ENCODE measurements at places on chromosomes 4 and X.

DNA sequence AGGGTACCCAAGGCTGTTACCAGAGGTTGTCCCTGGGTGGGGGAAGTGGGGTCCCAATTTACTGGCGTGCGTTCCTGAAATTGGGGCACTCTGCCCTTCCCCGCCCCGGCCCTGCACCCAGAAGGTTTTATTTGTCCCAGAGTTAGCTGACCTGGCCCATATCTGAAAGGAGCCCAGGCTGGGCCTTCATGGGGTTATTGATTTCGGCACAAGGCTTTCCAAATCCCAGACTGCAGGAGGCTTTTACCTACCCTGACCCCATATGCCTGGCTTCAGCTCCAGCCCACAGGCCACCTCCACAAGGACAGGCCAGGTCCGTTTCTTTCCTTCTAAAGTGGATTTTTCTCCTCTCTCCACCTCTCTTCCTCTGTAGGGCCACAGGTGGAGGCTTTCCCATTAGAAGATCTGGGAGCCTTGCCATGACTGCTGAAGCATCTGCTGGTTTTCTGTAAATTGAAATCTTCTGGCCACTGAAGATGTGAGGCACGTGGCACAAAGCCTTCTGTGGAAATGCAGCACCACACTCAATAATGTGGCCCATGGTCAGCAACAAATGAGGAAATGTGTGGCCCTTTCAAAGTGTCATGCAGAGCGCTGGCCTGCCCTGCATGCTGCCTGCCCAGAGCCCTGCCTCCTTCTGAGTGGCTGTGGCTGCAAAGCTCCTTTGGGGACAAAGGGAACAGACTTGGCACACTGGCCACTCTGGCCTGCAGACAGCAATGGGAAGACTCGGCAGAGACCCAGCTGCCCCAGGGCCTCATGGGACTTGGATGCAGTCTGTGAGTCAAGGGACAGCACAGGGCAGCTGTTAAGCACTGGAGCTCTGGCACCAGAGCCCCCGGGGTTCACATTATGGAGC, 43.1 kb upstream of the MTM1 start:
- no peak for DNase-seq

DNA sequence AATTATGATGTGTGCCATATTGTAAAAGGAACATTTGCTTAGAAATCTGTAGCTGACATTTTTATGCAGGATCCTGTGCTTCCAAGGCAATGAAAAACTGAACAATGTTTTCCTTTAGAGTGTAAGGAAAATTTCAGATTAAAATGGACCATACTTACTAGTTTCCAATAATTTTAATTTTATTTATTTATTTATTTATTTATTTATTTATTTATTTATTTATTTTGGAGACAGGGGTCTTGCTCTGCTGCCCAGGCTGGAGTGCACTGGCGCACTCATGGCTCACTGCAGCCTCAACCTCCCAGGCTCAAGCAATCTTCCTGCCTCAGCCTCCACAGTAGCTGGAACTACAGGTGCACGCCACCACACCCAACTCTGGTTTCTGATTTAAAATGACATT, 369.8 kb upstream of the HAND2 start:
- no peak for DNase-seq

- DNase-seq = no peak
Observed at GRCh38 chr4:184019667-184020623, 114.8 kb downstream of the STOX2 start.

- no peak for DNase-seq
Observed at GRCh38 chr4:128385683-128386304, 98.2 kb upstream of the PGRMC2 start.

DNA sequence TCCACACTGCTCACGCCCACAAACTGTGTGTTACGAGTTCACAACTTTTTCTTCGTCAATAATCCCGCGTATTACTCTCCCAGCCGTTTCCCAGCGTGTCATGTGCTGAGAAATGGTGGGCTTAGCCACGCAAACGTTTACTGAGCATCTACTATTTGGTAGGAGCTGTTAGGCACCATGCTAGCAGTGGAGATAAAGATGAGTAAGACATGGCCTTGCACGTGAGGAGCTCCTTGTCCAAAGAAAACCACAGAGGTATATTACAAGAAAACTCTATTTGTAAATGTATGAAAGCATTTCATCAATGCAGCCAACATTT, 821 bp upstream of the TMEM128 start:
- no peak for DNase-seq

- no peak for DNase-seq
Observed at GRCh38 chr4:3335982-3336381, 43.2 kb downstream of the RGS12 start.

DNA sequence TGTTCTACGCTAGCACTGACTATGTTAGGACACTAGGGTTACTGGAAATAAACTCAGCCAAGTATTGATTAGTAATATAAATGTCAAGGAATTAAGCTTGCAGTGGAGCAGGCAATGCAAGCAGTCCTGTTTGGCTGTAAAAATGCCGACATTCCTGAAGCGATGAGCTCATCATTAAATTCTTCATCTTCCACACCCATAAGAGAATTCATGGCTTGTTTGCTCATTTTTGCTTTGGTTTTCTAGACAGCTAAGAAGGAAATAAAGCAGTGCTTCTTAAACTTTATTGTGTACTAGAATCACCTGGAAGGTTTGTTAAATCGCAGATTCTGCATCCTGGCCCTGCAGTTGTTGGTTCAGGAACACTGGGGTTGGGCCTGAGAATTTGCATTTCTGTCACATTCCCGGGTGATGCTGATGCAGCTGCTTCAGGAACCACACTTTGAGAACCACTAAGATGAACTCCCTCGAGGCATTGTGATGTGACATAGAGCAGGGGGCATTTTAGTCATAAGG, 17.8 kb downstream of the ANXA3 start:
- no peak for DNase-seq

GRCh38 chr4:152455311-152455710, 80.6 kb downstream of the FBXW7 start:
- no peak for DNase-seq

DNA sequence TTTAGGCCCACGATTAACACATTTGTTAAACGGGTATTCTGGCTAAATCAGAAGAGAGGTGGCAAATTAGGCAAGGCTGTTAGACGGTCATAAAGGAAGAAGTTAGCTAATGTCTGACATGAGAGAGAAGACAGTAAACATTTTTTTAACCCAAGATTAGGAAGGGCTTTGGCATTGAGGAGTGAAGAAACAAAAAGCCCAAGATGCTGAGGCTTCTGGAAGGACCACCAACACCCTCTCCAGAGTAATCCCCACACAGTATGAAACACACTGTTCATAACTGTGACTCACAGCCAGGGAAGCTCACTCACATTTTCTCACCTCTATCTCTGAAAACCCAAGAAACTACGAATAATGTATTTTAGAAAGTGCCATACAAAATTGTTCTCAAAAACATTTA, 127.6 kb downstream of the AMELX start:
- no peak for DNase-seq

- peak; percentile 98 for DNase-seq
Observed at GRCh38 chr4:158671915-158672806, at the start of gene ETFDH. Gene ETFDH (plus strand): TSS chr4:158672296. CDS start chr4:158672457, 161 bp downstream.

GRCh38 chr4:26958925-26959653, 98.4 kb downstream of the STIM2 start:
- no peak for DNase-seq

DNA sequence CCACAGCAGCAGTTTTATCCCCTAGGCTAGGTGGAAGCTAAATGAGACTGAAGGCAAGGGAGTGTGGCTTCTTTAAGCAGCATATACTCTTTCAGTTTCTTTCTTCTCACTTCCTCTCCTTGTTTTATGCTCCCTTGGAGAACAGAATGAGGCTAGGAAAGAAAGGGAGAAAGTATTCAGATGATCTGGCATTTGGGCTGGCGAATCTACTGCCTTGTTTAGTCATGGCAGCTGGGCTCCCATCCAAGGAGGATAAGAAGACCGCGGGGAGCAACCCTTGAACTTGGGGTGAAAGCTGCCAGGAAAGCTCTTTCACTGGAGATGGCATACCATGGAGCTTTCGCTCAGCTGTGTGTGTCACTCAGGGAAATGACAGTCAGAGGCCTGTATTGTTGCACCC, 72.1 kb downstream of the ARHGEF38 start:
- no peak for DNase-seq

- no peak for DNase-seq
Observed at GRCh38 chr4:62953752-62954151, 1455.5 kb downstream of the TECRL start.

- DNase-seq = no peak
Observed at GRCh38 chr4:179750374-179750773, 2308.1 kb upstream of the AGA start.

GRCh38 chr4:139552517-139553307, 3.3 kb downstream of the SETD7 start:
- no peak for DNase-seq

- peak; percentile 58 for DNase-seq
Observed at GRCh38 chrX:135740681-135741149, 27.3 kb downstream of the CT45A1 start.

DNA sequence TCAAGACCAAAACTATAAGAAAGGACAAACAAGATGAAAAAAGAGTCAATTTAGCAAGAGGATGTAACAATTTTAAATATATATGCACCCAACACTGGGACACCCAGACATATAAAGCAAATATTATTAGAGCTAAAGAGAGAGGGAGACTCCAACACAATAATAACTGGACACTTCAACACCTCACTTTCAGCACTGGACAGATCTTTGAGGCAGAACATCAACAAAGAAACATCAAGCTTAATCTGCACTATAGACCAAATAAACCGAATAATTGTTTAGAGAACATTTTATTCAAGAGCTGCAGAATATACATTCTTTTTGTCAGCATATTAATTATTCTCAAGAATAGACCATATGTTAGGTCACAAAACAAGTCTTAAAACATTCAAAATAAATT, 109.7 kb upstream of the TET2 start:
- DNase-seq = no peak

- DNase-seq = no peak
Observed at GRCh38 chr4:79526641-79527565, 118.9 kb upstream of the GK2 start.

DNA sequence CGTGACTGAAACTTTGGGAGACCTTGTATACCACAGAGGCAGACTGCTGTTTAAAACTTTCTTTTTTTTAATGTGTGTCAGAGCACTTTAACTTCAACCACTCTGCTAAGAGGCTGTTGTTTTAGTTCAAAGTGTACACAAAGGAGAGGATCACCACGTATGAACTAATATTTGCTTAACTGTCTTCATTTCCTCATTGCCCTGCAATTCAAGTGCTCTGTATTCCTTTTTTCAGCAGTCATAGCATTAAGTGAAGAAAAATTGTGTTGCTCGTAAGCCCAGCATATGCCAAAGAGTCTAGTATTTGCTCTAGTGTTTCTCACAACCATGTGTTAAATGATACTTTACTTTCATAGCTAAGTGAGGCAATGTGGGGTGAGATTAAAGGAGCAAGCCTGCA, 63.0 kb upstream of the HHIP start:
- no peak for DNase-seq

DNA sequence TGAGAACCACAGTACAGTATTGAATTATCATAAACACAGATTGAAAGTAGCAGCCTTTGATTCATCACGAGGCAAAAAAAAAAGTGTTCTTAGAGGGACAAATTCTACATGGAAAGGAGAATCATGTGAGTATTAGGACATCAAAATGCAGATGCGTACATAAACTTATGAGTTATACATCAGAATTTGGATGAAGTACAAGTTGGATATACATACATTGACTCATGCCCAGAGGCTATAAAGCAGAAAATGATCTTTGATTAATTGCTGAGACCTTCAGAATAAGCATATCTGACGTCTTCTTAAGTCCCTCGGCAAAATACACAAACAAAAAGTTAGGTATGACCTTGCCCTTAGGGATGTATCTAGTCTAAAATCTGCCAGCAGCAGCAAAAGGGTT, 206.4 kb downstream of the LDB2 start:
- DNase-seq = no peak

- DNase-seq = no peak
Observed at GRCh38 chr4:151530230-151530629, 121.3 kb downstream of the FHIP1A start.

- DNase-seq = no peak
Observed at GRCh38 chrX:150185766-150186165, 177.4 kb upstream of the MAMLD1 start.

GRCh38 chr4:23060776-23061175, 368.0 kb downstream of the GBA3 start:
- DNase-seq = no peak

- no peak for DNase-seq
Observed at GRCh38 chrX:63581398-63581797, 203.6 kb downstream of the ARHGEF9 start.

- DNase-seq = no peak
Observed at GRCh38 chr4:103150677-103151076, 47.5 kb downstream of the CENPE start.

DNA sequence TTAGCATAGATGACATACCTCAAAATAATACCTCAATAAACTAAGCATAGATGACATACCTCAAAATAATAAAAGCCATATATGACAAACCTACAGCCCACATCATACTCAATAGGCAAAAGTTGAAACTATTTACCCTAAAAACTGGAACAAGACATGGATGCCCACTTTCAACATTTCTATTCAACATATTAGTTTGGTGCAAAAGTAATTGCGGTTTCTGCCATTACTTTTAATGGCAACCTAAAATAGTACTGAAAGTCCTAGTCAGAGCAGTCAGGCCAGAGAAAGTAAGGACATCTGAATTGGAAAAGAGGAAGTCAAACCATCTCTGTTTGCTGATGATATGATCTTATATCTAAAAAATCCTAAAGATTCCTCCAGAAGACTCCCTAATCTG, 250.4 kb downstream of the RAB28 start:
- DNase-seq = no peak

DNA sequence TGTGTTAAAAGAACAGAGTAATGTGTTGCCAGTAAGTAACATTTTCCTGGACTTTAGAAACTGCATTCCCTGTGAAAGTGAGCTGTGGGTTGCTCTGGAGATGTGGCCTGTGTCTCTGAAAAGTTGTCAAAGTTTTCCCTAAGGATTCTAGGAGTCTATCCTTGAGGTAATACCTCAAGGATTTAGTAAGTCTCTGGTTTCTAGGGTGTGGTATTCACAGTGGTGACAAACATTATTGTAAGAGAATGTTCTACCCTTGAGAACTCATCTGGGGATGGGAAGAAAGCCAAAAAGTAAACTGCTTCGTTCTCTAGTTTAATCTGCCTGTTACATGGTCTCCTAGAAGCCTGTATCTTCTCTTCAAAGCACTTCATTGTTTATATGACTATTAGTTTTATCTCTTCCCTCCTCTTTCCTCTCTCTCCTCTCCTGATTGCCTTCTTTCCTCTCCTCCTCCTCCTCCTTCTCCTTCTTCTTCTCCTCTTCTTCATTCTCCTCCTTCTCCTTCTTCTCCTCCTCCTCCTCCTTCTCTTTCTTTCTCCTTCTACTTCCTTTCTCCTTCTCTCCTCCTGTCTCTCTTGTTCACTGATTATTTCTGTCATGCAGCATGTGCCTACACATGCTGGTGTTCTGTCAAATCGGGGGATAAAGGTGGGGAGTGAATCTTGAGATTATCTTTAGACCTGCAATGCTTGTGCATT, 321.3 kb downstream of the PTTG2 start:
- no peak for DNase-seq

DNA sequence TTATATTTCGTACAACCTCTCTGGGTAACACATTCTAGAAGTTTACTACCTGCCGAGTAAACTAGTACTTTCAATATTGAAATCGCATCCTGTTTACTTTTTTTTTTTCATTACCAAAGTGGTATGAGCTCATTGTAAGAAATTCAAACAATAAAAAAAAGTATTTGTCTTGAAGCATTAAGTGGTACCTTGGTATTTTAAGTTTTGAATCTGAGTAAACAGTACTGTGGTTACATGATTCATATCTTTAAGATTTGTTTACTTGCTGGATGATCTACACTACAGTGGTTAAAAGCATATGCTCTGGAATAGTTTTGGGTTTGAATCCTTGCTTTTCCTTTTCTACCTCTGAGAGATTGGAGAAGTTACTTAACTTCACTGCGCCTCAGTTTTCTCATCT, 3.8 kb upstream of the MMGT1 start:
- DNase-seq = no peak

Measured in CD4-positive, alpha-beta T cell treated with Interleukin-17A for 4 hours (primary cell).